ENCODE measurements at places on chromosomes 3 and 15.

- DNase-seq = no peak
Observed at GRCh38 chr3:32226875-32227500, 11.5 kb upstream of the CMTM8 start.

GRCh38 chr3:72890166-72890925 is 2.5 kb downstream of the GXYLT2 start:
- DNase-seq = no peak

DNA sequence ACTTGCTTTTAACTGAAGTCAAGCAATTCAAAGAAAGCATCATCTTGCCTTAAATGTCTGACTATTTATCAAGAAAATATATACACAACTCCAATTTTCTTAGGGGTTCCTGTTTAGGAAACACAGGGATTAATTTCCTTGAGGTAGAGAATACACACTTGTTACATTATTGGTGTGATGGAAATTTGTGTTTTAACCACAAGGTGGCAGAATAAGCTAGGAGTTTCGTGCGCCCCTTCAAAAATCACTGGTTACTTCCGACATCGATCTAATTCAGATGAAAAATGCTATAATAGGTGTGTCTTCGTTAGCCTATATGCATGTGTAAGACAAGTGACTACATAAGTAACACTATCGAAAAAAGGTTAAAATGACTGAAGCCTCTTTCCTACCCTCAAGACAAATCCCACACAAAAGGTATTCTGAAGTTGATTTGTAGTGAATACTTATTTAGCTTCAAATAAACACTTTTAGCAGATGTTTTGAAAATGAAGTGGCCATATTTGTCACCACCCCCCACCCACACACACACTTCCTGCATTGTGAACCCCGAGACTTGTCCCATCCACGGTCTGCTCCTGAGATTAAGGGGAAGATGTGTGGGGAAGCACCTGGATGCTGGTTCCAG is 246.5 kb downstream of the ROBO1 start:
- peak; percentile 1 for DNase-seq

DNA sequence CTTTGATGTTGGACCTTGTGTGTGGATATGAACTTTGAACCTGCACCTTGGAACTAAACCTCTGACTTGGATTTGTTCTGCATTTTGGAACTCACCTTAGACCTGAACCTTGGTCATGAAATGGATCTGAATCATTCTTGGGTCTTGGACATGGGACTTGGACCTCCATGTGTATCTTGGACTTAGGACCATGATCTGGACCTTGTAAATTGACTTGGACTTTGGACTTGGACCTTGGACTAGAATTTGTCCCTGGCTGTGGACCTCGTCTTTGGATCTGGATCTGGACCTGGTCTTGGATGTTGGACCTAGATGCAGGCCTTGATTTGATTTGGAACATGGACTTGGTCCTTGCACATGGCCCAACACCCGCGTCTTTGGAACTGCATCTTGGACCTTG is 45.4 kb downstream of the ZNF589 start:
- no peak for DNase-seq

GRCh38 chr3:144497452-144497851 is 525.8 kb downstream of the DIPK2A start:
- no peak for DNase-seq

DNA sequence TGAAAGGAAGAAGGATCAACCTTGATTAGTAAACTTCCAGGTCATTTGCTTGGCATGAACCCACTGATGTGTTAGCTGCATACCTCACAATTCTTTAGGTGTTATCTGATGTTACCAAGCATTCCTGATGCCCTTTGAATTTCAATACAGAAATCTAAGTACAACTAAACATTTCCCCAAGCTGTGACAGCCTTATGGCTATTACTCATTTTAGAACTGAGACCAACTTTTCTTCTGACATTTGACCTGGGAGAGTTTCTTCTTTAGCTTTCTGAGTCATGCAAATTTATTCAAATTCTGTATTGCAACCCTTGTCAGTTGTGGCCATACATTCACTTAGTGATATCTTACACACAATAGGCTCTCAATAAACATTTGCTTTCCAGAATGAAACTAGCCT is 124.3 kb downstream of the TIGIT start:
- DNase-seq = no peak

DNA sequence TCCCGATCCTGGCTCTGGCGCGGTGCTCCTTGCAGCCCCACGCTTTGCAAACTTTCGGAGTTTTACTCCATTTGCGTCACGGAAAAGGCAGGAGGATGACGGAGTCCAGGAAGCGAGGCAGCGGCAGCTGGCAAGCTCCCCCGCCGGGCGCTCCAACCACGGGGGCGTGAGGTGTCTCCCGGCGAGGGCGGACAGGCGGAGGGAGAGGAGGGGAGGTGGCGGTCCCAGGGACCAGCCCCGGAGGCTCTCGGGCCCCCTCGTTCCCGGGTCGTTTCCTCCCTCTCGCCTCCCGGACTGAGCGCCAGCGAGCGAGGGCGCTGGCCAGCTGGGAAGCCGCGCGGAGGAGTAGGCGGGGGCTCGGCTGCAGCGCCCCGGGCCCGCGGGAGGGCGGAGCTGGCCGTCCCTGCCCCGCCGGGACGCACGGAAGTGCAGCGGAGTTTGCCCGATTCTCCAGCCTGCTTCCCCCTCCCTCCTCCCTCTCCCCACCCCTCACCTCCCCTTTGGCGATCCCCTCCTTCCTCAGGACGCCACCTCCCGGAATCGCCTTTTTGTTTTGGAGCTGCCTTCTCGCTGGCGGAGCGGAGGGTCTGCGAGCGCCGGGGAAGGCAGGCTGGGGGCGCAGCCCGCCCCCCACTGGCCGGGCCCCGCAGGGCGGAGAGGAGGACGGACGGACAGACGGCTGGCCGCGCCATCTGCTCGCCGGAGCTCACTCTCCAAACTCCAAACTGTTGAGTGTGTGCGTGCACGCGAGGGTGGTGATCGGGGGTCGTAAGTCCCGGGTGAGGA is at the start of gene SNX33:
Gene SNX33, plus strand, starts transcription at position 543 of the 786 bp plus-strand sequence. CDS start 1,191 bp downstream, outside the sequence.
- DNase-seq = peak; percentile 27

DNA sequence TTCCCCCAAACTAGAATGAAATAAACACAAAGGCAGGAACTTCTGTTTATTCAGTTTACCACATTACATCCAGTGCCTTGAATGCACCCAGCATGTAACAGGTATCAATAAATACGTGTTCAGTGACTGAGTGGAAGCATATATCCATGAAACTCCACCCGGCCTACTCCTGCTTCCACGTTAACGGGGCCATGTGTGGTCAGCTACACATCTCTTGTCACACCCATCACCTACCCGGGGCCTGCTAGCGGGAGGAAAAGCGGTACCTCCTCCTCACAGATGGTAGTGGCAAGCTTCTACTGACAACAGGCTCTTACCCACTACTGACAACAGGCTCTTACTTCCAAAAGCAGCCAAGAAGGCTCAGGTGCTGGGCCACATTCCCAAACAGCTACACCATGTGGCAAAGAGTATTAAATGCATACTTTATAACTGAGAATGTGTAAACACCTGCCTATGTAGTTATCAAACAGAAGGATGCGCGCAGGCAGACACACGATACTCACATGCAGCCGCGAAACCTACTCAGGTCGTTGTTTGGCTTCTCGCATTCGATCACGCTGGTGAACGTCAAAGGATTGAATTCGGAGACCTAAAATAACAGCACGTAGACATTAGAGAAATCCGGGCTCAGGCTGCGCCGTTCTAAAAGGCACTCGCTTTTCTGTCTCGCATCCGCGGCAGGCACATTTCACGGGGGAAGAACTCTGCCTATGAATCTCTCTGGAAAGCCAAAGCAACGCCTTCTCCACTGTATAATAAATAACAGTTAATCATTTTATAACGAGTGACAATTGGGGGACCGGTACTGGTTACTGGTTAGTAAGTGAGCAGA is 127.4 kb downstream of the ATP10A start:
- DNase-seq = no peak

DNA sequence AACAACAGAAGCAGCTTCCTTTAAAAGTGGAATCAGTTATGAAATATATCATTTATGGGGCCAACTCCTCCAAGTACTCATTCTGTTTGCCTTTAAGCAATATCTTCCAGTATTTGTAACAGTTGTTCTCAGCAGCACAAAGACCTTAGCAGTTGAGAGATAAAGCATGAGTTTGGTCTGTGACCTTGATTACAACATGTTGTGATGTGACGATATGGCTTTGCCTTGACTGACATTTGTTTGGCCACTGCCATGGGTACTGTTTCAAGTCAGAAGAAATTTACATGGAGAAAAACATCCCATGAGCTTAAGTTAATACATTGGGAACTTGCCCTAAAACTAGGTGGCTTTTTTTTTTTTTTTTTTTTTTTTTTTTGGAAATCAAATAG is 175.1 kb upstream of the KBTBD8 start:
- no peak for DNase-seq

- no peak for DNase-seq
Observed at GRCh38 chr3:172568701-172569100, 45.5 kb upstream of the TNFSF10 start.

DNA sequence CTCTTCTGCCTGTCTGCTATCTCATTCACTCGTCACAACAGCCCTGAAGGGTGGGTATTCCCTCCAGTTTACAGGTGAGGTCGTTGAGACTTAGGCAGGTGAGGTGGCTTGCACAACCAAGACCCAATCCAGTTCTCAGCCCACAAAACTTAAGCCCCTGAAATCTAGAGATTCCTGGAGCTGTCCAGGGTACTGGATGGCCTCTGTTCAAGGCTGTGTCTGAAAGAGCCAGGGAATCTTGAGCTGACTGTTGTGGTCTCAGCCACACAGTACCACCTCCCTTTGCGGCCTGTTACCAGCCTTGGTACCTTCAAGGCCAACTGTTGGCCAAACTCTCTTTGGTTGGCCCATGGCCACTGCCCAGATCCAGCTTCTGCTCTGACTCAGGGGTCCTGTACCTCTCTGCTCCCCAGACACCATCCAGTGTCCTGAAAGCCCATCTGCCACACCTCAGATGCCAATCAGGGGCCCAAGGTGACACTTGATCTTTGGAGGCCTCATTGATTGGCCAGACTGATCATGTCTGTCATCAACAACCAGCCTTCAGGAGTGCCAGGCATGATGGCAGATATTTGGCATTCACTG is 10.9 kb upstream of the FAM107A start:
- no peak for DNase-seq

DNA sequence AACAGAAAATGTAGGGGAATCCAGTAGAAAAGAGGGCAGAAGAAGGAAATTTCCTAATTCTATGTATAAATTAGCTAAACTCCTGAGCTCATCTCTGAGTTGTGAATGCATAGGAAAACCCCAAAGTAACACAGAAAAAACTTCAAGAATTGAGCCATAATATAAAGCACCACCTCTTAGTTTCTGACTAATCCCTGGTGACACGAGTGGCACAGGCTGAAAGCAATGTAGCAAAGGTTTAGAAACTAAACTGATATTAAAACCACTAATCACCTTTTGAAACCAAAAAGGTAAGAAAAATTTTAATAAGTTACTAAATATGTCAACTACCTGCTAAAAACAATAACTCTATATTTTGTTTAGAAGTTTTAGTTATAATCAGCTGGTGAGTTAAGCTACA is 255.6 kb upstream of the NECTIN3 start:
- DNase-seq = no peak
